Activated CD4-positive, alpha-beta T cell treated with anti-CD3 and anti-CD28 coated beads for 1 hour (primary cell): ENCODE measurements at places on chromosomes 2 and 18.

DNA sequence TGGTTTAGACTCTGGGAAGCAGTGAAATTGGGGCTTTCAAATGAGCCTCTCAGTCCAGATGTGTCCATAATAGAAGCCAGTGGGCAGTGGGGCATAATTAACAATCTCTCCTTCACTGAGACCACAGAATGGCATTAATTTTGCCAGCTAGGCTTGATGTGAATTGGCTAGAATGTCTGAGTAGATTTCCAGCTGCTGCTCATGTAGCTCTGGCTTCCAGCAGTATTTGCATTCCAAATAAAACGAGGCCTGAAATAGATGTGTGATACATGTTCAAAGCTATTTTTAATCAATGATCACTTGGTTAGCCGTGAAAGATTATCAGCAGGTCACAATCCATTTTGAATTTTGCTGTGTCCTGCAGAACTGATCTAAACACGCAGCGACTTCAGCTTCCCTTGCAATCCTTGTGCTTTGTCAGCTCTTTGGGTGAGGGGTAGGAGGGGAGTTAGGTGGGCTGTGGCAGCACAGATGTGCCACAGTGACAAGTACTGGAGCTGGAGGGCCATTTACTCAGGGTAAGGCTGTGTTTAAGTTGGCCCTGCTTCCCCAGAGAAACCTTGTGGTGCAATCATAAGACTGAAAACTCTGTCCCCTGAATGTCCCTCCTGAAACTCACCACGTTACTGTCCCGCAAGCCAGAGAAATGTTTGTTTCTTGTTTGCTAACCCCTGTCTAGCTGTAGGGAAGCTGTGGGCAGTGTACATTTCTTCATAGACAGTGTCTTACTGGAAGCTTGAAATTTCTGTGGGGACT, 56.9 kb upstream of the TMEM178A start:
- DNase-seq = no peak

- no peak for DNase-seq
Measured at GRCh38 chr2:237171396-237171795, 85.7 kb downstream of the COPS8 start.

DNA sequence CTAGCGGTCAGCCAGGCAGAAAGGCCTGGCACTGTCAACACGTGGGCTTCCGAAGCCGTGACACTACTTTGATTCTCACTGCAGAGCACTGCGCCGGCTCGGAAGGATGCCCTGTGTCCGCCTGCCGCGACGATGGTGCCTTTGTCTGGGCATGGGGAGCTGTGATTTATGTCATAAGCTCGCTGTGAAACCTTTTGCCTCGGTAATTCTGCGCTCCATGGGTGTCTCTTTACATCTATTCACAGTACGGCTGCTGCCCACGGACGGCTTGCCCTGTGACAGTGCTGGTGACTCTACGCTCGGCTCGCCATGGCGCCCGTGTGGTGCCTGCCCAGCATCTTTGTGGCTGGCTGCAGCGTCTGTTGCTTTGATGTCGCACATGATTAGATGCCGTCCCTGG, 43.1 kb upstream of the GBX2 start:
- no peak for DNase-seq

DNA sequence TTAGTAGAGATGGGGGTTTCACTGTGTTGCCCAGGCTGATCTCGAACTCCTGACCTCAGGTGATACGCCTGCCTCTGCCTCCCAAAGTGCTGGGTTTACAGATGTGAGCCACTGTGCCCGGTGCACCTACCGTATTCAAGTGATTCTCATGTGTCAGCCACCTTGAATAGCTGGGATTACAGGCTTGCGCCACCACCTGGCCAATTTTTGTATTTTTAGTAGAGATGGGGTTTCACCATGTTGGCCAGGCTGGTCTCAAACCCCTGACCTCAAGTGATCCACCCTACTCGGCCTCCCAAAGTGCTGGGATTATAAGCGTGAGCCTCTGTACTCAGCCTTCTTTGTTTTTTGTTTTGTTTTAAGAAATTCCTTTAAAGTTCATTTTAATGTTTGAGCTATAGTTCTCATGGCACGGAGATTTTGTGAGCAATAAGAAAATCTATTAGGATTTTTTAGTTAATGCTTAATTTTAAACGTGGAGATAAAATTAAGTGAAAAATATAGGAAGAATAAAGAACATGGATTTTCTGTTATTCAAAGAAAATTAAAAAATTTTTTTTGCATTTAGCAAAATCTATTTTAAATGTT, 242.6 kb downstream of the PHLPP1 start:
- no peak for DNase-seq

GRCh38 chr18:7366597-7366996, 135.7 kb downstream of the LRRC30 start:
- no peak for DNase-seq

- no peak for DNase-seq
Measured at GRCh38 chr2:11254100-11254536, 90.3 kb downstream of the ROCK2 start.

GRCh38 chr2:17879137-17879912, 858 bp downstream of the KCNS3 start:
- DNase-seq = no peak

DNA sequence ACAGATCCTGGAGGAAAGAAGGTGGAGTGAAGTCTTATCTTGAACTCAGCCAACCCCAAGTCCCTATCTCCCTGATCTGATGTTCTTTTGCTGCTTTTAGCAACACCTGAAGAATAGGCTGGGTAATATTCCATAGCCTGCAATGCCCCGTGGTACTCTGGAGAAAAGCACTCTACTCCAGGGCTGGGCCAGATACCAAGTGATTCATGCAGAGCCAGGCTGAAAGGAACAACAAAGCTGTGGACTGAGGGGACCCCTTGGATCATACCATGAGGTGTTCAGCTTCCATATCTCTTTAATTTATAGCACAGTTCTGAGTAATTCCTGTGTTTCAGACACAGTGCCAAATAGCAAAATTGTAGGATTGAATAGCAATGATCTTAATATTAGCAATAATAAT, 130.6 kb downstream of the NXPH2 start:
- DNase-seq = no peak

GRCh38 chr2:169736902-169737301, 3.3 kb downstream of the KLHL23 start:
- no peak for DNase-seq

DNA sequence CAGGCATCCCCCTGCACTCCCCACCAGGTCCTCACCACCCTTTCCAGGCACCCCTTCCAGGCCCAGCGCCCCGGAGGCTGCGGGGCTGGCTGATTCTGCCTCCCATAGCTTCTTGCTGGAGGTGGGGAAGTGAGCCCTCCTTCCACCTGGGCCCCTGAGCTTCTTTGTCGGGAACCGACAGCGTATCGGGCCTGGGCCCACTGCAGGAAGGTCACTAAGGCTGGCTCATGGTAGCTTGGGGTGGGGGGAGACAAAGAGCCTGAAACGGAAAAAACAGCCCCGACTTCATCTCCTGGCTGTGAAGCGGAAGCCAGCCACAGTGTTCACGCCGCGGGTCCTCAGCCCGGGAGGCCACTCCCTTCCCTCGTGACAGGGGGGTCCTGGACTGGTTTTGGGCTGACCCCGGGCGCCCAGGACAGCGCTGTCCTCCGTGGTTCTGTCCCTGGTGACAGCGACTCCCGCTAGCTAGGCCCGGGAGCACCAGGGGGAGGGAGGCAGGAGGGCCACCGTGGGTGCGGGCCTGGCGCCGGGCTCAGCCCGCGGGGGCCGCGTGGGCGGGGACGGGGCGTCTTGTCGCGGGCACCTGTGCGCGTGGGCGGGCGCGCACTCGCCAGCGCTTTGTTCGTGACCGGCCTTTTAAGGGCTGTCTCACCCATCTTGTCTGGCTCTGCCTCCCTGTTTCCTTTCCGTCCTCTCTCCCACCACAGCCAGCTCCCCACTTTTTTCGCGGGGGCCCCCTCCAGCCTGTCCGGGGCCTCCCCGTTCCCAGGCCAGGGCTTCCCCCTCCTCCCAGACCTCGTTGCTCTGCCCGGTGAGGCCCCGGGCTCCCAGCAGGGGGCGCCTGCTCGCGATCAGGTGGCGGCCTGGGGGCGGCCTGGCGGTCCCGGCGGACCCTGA, 64.9 kb downstream of the DNMT3A start:
- peak; percentile 62 for DNase-seq

GRCh38 chr2:56182420-56182819, 1.4 kb upstream of the CCDC85A start:
- DNase-seq = no peak

GRCh38 chr2:101559551-101559950, 84.6 kb upstream of the RFX8 start:
- DNase-seq = no peak

- DNase-seq = no peak
Measured at GRCh38 chr2:7953195-7953594, 728.7 kb upstream of the ID2 start.

GRCh38 chr2:185787227-185788145, 48.9 kb downstream of the FSIP2 start:
- DNase-seq = no peak

DNA sequence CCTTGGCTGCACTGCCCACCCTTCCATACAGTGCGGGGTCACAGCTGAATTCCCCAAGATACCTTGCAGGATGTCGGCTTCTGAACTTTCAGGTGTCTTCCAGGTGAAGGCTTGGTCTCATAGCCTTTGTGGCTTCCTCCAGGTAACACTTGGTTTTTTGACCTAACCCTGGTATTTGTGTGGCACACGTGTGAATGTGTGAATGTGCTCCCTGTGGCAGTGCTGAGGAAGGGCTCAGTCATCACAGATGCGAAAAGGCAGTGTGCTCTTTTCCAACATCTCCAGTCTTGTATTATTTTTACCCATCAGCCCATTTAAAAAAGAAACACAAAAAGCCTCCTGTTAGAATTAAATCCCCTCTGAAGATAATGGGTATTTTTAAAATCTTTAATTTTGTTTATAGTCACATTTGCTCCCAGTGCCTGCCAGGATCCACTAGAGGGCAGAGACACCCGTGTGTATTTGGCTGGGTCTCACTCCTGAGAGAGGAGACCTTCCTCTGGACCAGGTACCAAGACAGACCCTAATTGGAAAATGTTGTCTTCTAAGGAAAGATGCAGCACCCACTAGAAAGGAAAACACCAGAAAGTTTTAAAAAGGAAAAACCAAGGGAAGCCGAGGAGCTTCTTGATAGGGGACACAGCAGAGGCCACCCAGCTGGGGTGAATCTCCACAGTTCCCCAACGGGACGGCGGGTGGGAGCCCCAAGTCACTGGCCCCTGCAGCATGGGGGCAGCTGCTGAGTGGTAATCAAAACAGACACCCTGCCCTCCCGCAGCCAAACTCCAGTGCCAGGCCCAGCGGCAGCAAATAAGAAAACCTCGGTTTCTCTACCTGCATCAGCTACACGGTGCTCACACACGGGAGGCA, 27.7 kb downstream of the FAM110C start:
- no peak for DNase-seq

- DNase-seq = no peak
Measured at GRCh38 chr2:72220170-72220569, 72.5 kb upstream of the CYP26B1 start.

DNA sequence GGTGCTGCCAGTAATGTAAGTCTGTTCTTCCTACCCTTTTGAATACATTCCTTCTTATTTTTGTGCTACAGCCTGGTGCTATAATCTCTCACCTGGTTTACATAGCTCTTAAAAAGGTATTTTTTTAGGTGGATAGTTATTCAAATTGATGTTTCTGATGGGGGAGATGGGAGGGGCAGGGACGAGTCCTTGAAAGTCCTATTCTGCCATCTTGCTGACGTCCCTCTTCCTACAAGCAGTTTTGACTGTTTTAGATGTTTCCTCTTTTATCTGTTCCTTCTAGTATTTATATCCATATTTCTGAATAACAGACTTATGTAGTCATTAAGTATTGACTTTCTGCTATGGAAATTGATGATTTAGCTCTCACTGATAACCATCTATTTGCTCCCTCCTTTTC, 256.4 kb downstream of the KIAA1328 start:
- DNase-seq = no peak

DNA sequence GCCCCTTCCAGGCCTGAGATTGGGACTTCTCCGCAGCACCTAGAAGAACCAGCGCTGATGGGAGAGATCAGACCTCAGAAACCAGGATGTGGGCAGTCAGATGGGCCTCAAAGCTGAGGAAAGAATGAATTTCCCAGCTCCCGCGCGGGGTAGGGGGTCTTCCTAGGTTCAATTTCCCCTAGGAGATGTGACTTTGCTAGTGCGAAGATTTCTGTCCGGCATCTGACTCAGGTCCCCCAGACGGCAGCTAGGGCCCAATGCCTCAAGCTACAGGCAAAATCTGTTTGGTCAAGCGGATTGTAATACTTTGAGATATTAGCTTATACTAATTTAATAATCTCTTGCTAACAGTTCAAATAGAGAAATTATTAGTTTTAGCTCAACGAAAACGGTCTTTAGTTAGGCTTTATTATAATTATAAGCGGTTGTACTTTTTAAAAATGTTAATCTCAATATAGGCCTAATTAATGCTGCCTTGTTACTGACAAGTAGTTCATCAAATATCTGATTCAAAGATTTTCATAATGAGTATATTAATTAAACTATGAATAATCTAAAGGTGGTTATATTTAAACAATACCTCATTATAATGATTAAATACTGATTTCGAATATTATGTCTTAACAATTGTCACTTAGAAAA, 5.8 kb downstream of the DLX1 start:
- no peak for DNase-seq

GRCh38 chr18:30970196-30970816, 72.2 kb downstream of the DSC3 start:
- no peak for DNase-seq

DNA sequence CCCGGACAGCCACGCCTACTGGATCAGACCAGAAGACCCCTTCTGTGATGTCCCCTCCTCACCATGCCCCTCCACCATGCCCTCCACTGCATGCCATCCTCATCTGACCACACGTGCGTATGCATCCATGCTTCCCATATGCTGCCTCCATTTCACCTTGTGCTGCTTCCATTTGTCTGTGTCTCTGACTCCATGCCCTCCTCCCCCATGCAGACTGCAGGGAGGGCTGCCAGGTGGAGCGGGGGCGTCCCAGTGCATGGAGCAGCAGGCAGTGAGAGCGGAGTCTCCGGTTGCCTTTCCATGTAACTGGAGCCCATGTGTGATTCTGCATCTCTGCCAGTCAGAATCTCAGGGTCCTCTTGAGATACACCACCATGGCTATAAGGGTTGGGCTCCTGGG, 52.6 kb downstream of the COA5 start:
- DNase-seq = no peak

GRCh38 chr18:49976795-49977560, 163.6 kb upstream of the ACAA2 start:
- no peak for DNase-seq

DNA sequence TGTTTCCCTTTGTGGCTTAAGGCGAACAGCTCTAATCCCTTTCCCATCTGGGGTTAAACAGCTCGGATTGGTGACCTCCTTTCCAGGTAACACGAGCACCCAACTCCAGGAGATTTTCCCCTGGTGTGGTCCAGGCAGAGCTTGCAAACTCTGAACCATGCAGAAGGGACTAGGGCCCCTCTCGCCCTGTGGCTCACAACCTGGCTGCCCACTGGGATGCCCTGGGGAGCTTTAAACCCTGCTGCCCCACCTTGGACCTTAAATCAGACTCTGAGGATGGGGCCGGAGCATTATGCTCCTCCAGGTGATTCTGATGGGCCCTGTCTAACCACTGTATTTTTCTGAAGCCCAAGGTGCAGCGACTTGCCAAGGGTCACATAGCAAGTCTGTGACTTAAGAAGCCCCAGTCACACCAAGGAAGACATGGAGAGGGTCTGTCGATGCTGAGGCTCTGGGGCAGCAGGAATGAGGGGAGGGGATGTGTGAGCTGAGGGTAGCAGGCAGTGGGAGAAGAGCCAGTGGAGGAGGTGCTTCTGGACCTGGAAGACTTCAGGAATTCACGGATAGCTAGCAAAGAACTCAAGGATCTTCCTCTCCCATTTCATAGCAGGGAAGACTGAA, 5.9 kb downstream of the ARID5A start:
- DNase-seq = no peak
